Hematopoietic multipotent progenitor cell treated with erythropoietin and hydrocortisone succinate and interleukin-3 and kit ligand, for 17 days (in vitro differentiated cells): ENCODE measurements at places on chromosomes 5 and 9.
A peak's percentile ranks its signal among the peaks of the same experiment; 100 is the strongest.

- DNase-seq = no peak
Measured at GRCh38 chr9:114908104-114908622, 22.2 kb downstream of the TNFSF8 start.

GRCh38 chr9:117706421-117707116, 2.4 kb downstream of the TLR4 start:
- no peak for DNase-seq

- DNase-seq = no peak
Measured at GRCh38 chr5:18101532-18101931, 467.3 kb downstream of the TAF11L14 start.

- DNase-seq = no peak
Measured at GRCh38 chr5:32713770-32714381, 2.8 kb downstream of the NPR3 start.

DNA sequence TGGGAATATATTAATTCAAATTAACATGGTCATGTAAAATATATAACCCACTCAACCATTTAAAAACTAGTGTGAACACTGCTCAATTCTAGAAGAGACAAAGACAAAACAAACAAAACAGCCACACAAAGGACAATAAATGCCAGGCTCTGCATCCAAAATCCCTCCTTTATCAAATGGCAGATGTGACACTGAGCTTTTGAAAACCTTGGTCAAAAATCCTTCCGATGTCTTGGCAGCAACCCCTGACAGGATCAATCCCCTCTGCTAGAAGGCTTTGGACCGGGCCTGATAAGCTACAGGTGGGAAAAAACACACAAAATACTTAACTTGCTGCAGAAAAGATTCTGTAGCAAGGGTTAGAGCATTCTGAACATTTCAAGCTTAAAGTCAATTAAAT, 61.5 kb downstream of the ZFR start:
- no peak for DNase-seq

GRCh38 chr5:138752951-138753793, at the start of gene CTNNA1:
CTNNA1 (plus strand) TSS chr5:138753425; CDS start chr5:138781925, 28,500 bp downstream.
- DNase-seq = peak; percentile 74
